Neuronal stem cell (in vitro differentiated cells): ENCODE measurements at places on chromosomes 3 and 15.

GRCh38 chr3:12590096-12590495, 33.2 kb downstream of the MKRN2 start:
- DNase-seq, result no peak

DNA sequence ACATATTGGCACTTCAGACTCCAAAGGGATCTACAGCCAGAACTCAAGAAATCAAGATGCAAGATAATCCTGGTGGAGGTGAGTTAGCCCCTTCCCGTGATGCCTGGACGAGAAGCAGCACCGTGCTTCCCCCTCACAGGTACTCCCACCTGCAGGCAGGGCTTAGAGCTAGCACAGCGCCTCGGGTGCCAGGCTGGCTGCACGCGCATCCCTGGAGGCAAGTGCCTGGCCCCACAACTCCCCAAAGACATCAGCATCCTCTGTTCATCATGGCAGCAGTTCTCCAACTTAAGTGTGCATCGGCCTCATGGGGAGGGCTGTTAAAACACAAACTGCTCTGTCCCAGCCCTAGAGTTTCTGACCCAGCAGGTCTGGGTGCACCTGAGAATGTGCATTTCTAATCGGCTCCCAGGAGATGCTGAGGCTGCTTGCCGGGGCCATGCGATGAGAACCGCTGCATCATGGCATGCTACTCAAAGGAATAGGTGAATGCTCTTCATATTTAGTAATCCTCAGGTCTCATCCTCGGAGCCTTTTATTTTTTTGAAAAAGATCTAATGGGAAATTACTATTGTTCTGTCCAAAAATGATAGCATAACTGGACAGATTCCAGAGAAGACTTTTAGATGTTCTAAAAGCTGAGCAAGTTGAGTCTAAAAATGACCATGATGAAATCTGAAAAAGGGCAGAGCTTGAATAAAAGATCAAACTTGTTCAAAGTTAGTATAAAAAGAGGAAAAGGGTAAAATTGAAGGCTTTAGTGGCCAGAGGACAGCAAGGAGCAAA, 244.2 kb downstream of the ADAMTS17 start:
- no peak for DNase-seq

GRCh38 chr3:46946416-46946815, 30.1 kb downstream of the CCDC12 start:
- no peak for DNase-seq

GRCh38 chr3:126881861-126882260, 101.1 kb upstream of the PLXNA1 start:
- no peak for DNase-seq
